ENCODE measurements at places on chromosomes 6 and 20.

- DNase-seq: no peak
These were observed 34.7 kb upstream of the IRF4 start for GRCh38 chr6:356828-357251.

DNA sequence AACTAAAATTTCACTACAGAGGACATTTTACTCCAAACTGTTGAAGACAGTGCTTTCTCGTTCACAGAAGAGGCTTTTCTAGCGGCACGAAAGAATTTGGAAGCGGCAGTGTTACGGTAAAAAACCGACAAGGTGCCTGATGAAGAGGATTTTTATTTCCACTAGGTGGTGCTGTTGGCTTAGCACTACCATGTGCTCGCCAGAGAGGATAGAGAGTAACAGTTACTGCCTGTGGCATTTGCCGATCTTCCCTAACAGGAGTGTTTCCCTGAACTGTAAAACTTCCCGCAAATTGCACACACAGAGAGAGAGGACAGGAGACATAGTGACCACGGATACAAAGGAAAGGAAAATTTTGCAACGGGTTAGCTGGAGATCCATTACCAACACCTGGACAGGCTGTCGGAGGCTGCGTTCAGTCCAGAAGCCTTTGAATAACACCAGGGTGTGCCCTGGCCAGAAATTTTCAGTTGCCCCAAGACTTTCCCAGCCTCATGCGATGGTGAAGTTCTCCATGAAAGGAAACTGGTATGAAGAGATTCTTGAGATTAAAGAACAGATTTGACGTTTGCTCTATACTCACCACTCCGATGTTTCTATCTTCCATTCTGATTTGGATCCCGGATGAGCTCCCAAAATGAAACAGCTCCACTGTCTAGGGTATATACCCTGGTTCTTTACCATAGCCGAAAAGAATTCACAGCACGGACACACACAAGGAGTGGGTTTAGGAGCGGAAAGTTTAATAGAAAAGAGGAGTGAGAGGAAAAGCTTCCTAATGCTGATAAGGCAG is 48.1 kb downstream of the HLA-DPB1 start:
- DNase-seq: peak; percentile 84

GRCh38 chr6:166540631-166541331 is 45.7 kb downstream of the RAMACL start:
- no peak for DNase-seq

DNA sequence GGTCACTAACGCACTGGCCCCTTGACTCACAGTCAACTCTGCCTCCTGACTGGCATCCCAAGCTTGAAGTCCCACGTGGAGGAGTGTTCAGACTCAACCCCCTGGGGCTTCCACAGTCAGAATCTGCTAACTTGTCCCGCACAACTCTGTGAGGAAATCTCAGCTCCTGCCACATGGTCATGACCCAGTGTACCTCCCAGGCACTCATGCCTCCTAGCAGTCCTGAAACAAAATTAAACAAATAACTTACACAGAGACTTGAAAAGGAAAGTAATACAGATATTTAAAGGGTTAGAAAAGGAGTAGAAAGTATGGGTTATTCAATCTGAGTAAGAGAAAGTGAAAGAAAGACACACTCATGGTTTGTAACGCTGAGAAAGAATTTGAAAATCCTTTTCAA is 134.9 kb downstream of the GMDS start:
- DNase-seq: no peak

DNA sequence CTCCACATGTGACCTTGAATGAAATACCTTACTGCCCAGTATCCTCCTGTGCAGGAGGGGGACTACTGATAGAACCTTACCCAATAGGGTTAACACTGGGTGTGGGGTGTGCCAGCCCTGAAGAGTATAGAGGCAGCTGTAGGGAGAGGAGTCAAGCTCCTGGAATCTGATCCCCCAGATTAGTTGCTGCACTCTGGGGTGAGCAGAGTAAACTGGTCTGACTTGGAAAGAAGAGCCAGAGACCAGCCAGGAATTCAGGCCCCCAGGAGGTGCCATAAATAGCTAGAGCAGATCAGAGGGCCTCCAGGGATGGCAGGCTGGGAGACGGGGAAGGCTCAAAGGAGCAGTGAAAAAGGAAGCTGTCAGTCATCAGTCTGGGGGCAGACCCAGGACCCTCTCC is 3.5 kb upstream of the APOBEC2 start:
- peak; percentile 39 for DNase-seq

DNA sequence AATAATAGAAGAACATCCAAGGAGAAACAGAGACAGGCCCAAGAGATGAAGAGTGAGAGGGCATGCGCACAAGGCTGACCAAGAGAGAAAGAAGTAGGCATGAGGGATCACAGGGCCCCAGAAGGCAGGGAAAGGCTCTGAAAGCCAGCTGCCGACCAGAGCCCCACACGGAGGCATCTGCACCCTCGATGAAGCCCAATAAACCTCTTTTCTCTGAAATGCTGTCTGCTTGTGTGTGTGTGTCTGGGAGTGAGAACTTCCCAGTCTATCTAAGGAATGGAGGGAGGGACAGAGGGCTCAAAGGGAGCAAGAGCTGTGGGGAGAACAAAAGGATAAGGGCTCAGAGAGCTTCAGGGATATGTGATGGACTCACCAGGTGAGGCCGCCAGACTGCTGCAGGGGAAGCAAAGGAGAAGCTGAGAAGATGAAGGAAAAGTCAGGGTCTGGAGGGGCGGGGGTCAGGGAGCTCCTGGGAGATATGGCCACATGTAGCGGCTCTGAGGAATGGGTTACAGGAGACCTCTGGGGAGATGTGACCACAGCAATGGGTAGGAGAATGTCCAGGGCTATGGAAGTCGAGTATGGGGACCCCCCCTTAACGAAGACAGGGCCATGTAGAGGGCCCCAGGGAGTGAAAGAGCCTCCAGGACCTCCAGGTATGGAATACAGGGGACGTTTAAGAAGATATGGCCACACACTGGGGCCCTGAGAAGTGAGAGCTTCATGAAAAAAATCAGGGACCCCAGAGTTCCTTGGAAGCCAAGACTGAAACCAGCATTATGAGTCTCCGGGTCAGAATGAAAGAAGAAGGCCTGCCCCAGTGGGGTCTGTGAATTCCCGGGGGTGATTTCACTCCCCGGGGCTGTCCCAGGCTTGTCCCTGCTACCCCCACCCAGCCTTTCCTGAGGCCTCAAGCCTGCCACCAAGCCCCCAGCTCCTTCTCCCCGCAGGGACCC is 981 bp upstream of the TNF start:
- no peak for DNase-seq

GRCh38 chr6:44254191-44255104 is 2.9 kb downstream of the SLC35B2 start:
- DNase-seq: no peak

- DNase-seq: no peak
These were observed 3.6 kb downstream of the ADISSP start for GRCh38 chr20:3763671-3764601.

DNA sequence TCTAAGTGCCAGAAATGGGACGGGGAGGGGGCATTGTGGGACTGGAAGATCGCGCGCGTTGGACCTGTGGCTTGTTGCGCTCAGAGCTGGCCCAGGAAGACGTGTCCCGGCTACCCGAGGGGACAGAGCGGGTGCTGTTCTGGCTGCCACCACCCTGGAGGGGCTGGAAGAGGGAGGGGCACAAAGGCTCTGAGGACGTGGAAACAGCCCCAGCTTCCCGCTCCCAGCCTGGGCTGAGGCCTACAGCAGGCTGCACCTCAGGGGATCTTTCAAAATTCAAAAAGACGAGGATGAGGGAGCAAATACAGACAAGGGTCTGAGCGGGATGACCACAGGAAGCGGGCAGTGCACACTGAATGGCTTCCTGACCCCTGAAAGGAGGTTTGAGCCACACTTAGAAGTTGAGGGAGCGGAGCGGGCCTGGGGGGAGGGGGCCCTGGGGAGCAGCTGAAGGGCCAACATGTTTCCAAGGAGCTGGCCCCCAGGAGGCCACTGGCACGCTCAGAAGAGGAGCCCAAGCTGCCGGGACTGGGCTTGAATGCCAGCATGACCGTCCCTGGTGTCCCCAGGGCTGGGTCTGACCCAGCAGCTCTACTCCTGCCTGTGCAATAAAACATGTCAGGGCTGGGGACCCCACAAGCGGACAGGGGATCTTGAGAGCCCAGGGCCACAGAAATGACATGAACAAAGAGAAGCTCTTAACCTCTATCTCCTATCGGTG is 1.3 kb downstream of the OXT start:
- DNase-seq: no peak

- DNase-seq: peak; percentile 25
These were observed 36.3 kb downstream of the RNF146 start for GRCh38 chr6:127302728-127303660.

DNA sequence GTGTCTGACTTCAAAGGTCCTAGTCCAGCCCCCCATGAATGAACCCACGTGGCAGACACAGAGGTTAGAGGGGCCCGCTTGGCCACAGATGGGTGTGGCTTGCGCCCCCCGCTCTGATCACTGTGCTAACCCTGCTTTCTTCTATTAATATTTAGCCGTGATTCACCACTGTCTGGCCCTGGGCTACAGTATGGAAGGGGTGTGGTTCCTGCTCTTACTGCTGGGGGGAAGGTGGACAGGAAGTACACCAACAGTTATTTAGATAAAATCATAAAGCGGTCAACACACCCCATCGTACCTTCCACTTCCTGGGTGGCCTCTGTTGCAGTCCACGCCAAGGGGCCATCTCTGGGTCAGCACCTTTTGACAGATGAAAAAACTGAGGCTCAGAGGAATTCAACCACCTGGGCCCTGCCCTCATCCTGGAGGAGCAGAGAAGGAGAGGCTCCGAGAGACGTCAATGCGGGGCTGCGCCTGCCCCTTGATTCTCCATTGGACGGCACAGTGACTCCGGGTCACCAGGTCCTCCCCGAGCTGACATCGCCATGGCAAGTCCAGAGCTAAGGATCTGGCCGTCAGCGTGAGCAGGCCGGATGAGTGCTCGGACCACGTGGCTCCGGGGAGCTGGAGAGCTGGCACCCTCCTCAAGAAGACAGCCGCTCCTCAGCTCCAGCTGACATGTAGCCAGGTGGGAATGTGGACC is 206.3 kb downstream of the PREX1 start:
- DNase-seq: no peak

DNA sequence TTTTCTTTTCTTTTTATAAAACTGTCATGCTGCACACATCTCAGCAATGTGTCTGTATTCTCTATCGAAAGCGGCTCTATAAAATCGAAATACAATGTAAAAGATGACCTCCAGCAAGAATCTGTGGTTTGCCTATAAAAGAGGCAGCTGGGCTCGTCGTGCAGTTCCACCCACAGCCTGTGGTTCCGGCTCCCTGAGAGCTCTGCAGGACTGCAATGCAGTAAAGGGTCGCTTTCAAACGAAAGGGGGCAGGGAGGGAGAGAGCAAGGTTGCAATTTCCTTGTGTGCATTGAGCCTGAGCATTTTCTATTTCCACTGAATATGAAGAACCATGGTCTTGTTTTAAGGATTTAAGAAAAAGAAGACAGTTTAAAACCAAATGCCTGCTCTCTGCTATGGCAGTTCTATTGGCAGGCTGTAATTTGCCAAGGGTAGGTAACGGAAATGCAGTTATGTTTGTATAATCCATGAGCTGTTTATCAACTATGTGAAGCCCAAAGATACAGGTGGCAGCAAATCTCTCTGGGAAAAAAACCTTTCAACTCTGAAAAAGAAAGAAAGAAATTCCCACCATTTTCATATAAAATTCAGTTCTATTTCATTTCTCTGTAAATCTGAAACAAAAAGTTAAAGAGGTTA is 236.5 kb downstream of the HACE1 start:
- DNase-seq: peak; percentile 51

DNA sequence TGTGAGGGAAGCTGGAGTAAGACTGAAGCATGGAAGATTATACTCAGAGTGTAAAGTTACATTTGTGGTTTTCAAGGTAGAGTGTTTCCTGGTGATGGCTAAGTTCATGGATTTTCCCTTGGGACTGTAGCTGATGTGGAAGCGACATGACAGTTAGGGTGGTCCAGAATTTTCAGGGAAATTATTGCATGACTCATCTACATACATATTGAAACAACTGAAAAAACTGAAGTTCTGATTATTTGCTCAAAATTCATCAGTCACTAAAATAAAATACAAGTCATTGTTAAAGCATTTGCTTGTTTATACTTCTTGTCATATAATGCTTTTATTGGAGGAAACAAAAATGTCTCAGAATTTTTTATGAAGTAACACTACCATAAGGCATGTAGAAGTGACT is 700.0 kb downstream of the RFPL4B start:
- DNase-seq: no peak

DNA sequence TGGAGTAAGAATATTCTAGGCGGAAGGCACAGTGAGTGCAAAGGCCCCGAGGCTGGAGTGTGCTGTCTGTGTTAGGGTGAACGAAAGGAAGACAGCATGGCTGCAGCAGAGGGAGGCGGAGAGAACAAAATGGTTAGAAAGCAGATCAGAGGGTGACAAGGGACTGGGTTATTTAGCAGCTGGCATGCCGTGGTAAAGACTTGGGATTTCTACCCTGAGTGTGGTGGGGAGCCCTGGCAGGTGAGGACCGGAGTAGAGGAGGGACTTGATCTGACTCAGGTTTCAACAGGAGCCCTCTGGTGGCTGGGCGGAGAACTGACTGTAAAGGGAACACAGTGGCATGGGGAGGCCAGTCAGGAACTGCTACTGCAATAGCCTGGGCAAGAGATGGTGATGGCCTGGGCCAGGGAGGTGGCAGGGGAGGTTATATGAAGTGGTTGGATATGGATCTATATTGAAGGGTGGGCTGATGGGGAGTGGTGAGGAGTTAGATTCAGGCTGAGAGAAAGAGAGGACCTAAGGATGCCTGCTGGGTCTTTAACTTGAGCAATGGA is 38.0 kb downstream of the PIM1 start:
- DNase-seq: peak; percentile 82

DNA sequence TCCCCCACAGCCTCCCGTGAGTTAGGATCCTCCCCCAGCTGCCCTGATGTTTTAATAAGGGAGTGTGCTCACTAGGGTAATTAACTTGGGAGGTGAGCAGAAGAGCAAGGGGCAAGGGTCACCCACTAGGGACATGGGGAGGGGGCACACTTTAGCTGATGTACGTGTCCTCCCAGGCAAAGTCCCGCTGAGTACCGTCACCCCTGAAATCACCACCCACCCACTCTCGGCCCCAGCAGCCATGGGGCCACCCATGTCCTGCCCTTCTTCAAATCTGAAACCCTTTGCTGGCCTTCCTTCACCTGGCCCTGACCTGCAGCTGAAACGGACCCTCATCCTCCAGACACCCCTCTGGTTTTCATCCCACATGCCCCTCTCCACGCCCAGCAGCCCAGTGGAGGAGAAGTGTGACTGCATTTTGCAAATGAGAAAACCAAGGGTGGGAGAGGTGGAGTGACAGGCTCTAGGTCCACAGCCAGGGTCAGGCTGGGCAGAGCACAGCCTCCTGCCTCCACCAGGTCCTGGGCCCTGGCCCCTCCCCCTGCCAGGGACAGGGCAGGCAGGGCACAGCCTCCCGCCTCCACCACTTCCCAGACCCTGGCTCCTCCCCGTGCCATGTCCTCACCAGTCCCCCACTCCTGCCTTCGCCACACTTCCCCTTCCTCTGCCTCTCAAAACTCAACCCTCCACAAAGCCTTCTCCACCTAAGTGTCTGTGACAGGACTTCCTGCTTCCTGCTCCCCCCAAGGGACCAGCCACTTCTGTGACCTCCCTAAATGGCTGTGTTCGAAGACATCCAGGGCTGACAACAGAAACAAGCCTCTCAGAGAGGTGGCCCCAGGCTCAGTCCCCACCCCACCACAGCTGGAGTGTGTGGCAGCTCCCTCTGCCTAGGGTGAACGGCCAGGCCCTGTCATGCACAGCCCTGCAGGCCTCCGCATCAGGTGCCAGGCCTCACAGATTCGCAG is 15.1 kb downstream of the ACSS1 start:
- DNase-seq: no peak
